Spleen (tissue), 13 donors: ENCODE measurements at places on chromosomes 12 and 14. TPM values are rescaled to one million over a fixed set of nuclear protein-coding genes. Genes with fewer than 3 reads are reported as not detected.

DNA sequence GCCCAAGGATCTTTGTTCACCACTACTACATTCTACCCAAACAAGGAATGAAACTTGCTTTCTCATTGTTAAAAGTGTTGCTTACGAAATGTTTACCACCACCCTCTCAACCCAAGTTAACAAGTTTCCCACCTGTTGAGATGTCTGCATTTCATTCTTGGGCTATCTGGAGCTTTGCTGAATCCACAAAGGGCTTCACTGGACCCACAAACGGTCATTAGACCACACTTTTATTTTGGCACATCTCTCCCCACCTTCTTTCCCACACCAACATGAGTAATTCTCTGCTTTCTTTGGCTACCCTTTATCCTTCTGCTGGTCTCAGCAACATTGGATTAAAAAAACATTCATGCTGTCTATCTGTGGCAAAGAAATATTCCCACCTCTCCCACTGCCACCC is 78.0 kb downstream of the TMEM260 start:
- H3K4me1 ChIP-seq = no peaks in the 10 kb centered on the region
- H3K27me3 ChIP-seq = no peaks in the 10 kb centered on the region
- H3K4me3 ChIP-seq = no peak overlapping the region
- H3K36me3 ChIP-seq = no peaks in the 10 kb centered on the region

- DNase-seq = no peak
- no peaks in the 10 kb centered on the region for H3K27me3 ChIP-seq
- no peak overlapping the region for H3K27ac ChIP-seq
These were observed 67.3 kb downstream of the ZNF664 start for GRCh38 chr12:124040291-124040690.

GRCh38 chr14:74905595-74906142 is 17.4 kb downstream of the RPS6KL1 start:
- H3K27me3 ChIP-seq = no peaks in the 10 kb centered on the region
- no peak overlapping the region for H3K4me3 ChIP-seq
- H3K27ac ChIP-seq = peak overlapping the region; percentile 9
- peaks cover 62% of the 10 kb centered on the region for H3K36me3 ChIP-seq

DNA sequence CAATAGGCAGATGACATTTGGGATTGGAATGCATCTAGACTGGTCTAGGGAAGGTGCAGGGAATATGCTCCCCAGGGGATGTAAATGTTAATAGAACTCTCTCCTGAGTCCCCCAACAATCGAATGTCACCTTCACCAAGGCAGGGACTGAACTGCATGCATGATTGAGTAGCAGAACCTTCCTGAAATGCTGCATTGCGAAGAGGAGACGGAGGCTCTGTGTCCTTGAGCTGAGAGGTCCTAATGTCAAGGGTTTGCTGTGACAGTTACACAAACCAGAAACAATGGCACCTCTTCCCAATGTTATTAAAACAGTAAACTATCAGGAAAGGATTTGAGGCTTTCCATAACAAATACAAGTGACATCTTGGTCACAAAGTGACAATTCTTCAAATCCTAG is 117.5 kb upstream of the SFSWAP start:
- peaks cover 7% of the 10 kb centered on the region for H3K4me1 ChIP-seq
- H3K4me3 ChIP-seq = no peak overlapping the region
- no peak overlapping the region for H3K27ac ChIP-seq
- no peaks in the 10 kb centered on the region for H3K27me3 ChIP-seq

- H3K27ac ChIP-seq = no peak overlapping the region
- H3K36me3 ChIP-seq = no peaks in the 10 kb centered on the region
- H3K4me3 ChIP-seq = no peak overlapping the region
These were observed 161.7 kb downstream of the BTG1 start for GRCh38 chr12:91983935-91984334.

GRCh38 chr14:57403521-57403864 is 13.1 kb downstream of the NAA30 start:
- no peaks in the 10 kb centered on the region for H3K27me3 ChIP-seq
- peaks cover 77% of the 10 kb centered on the region for H3K36me3 ChIP-seq
- no peak for DNase-seq
- H3K27ac ChIP-seq = peak overlapping the region; percentile 21

DNA sequence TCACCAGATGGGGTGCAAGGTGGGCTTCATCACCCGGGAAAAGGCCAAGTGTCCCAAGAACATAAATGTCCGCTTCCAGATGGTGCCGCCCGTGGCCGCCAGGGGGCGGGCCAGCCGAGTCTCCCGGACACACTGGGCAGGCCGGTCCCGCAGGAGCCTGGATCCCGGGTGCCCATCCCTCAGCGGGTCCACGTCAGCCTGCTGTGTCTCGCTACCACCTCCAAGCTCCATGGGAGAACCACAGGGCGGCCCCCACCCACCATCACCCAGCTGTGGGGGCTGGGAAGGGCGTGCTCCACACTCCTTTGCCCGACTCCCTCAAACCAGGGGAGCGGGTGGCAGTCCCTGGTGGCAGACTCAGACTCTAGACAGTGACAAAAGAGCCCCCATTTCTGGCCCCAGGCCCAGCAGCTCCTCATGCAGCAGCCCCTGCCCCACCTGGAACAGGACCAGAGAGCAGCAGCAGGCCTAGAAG is 22.0 kb upstream of the NUDT14 start:
- H3K4me3 ChIP-seq = no peak overlapping the region
- H3K36me3 ChIP-seq = no peaks in the 10 kb centered on the region
- no peak overlapping the region for H3K27ac ChIP-seq
- H3K27me3 ChIP-seq = peaks cover 55% of the 10 kb centered on the region
- peak; percentile 91 for DNase-seq

DNA sequence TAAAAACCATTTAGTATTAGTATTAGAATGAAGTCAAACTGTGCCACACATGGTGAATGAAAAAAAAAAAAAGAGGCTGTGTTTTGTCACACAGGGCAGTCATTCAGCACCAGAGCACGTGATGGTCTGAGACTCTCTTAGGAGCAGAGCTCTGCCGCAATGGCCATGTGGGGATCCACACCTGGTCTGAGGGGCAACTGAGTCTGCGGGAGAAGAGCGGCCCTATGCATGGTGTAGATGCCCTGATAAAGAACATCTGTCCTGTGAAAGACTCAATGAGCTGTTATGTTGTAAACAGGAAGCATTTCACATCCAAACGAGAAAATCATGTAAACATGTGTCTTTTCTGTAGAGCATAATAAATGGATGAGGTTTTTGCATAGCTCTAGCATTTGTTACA is 12.2 kb upstream of the BDKRB1 start:
- no peaks in the 10 kb centered on the region for H3K27me3 ChIP-seq
- H3K36me3 ChIP-seq = no peaks in the 10 kb centered on the region
- no peak overlapping the region for H3K4me3 ChIP-seq
- H3K4me1 ChIP-seq = no peaks in the 10 kb centered on the region

GRCh38 chr12:129372876-129373275 is 519.6 kb downstream of the GLT1D1 start:
- DNase-seq = no peak
- H3K36me3 ChIP-seq = no peaks in the 10 kb centered on the region
- no peaks in the 10 kb centered on the region for H3K27me3 ChIP-seq
- no peak overlapping the region for H3K27ac ChIP-seq
- no peak overlapping the region for H3K4me3 ChIP-seq

- DNase-seq = no peak
- no peaks in the 10 kb centered on the region for H3K4me1 ChIP-seq
- H3K36me3 ChIP-seq = no peaks in the 10 kb centered on the region
- H3K4me3 ChIP-seq = no peak overlapping the region
These were observed 116.6 kb upstream of the FAR2 start for GRCh38 chr12:29032446-29032845.

DNA sequence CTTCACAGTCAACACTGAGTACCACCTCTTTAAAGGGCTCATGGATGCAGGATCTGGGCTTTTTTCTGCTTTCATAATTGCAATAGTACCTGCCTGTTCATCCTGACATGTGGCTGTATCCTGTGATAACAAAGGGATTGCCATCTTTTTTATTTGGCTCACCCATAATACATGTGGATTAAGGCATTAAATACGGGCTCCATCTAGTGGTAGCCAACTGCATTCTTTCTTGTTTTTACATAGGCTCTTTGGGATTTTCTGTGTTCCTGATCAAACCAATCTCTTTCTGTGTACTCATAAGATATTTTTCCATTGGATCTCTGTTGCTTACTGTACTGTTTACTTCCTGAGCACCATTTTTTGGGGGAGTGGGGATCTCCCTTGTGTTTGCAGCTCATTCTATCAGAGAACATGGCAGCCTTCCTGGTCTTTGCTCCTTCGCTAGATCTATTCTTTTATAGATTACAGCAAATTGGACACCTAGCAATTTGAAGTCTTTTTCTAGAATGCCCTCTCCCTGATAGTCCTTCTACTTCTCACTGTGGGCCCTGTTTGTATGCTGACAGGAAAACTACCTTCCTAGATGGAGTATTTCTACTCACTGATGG is 723.4 kb upstream of the MDGA2 start:
- no peak overlapping the region for H3K27ac ChIP-seq
- no peaks in the 10 kb centered on the region for H3K36me3 ChIP-seq
- H3K4me1 ChIP-seq = no peaks in the 10 kb centered on the region
- no peaks in the 10 kb centered on the region for H3K27me3 ChIP-seq

GRCh38 chr12:1552911-1553491 is 41.4 kb downstream of the FBXL14 start:
- DNase-seq = no peak
- H3K4me1 ChIP-seq = no peaks in the 10 kb centered on the region
- no peak overlapping the region for H3K4me3 ChIP-seq
- no peak overlapping the region for H3K27ac ChIP-seq

- H3K36me3 ChIP-seq = no peaks in the 10 kb centered on the region
- no peak overlapping the region for H3K4me3 ChIP-seq
- H3K27me3 ChIP-seq = no peaks in the 10 kb centered on the region
- no peaks in the 10 kb centered on the region for H3K4me1 ChIP-seq
These were observed 143.6 kb downstream of the PAWR start for GRCh38 chr12:79547044-79547734.

DNA sequence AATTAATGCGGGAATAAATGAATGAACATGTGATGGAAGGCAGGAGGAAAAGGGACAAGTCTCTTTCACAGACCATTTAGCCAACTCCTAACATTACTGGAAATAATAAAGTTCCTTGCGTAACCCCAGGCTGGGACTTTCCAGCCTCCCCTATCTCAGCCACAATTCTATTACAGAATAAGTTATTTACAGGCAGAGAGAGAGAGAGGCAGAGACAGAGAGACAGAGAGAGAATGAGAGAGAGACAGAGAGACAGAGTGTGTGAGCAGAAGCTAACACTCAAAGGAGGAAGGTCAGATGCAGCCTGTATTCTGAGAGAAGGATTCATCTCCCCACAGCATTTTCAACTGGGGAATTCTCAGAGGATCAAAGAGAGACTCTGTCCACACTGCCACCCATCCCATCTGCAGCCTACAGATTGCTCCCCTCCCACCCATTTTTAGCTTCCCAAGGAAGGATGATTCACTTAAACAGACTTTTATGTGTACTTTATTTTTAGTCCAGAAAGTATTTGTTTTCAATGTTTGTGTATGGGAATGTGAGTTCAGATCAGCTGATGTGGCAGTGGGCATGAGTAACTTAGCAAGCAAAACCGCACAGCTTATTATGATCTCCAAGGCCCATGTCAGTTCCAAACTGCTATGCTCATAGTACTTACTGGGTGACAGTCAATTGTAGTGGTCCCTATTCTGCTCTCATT is 165.7 kb downstream of the CAND1 start:
- H3K36me3 ChIP-seq = no peaks in the 10 kb centered on the region
- no peak for DNase-seq
- H3K4me1 ChIP-seq = peaks cover 18% of the 10 kb centered on the region
- H3K27ac ChIP-seq = peak overlapping the region; percentile 37
- no peaks in the 10 kb centered on the region for H3K27me3 ChIP-seq

- H3K36me3 ChIP-seq = no peaks in the 10 kb centered on the region
- H3K27me3 ChIP-seq = no peaks in the 10 kb centered on the region
- H3K27ac ChIP-seq = no peak overlapping the region
- no peak overlapping the region for H3K4me3 ChIP-seq
- no peaks in the 10 kb centered on the region for H3K4me1 ChIP-seq
These were observed 21.0 kb downstream of the CFL2 start for GRCh38 chr14:34693228-34693939.

DNA sequence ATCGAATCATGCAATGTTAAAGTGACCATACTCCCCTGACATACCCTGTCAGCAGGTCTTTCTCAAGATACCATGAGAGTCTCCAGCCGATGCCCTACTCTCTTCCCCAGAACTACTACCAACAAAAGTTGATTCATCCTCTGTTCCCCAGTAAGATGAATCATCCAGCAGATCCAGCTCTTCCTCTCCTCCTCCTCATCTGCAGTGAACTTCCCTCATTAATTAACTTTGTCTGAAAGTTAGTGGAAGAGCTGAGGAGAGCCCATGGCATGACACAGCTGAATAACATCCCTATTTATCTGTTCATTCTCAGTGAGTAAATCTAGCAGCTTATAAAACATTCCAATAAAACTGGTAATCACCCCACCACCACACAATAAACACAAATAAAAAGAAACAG is 213.4 kb downstream of the EGLN3 start:
- H3K36me3 ChIP-seq = no peaks in the 10 kb centered on the region
- H3K27me3 ChIP-seq = no peaks in the 10 kb centered on the region
- DNase-seq = no peak
- no peak overlapping the region for H3K4me3 ChIP-seq
- no peaks in the 10 kb centered on the region for H3K4me1 ChIP-seq

GRCh38 chr14:75467763-75468162 is 39.9 kb downstream of the JDP2 start:
- H3K27ac ChIP-seq = peak overlapping the region; percentile 4
- no peaks in the 10 kb centered on the region for H3K27me3 ChIP-seq
- H3K4me1 ChIP-seq = peaks cover 39% of the 10 kb centered on the region
- no peak overlapping the region for H3K4me3 ChIP-seq

DNA sequence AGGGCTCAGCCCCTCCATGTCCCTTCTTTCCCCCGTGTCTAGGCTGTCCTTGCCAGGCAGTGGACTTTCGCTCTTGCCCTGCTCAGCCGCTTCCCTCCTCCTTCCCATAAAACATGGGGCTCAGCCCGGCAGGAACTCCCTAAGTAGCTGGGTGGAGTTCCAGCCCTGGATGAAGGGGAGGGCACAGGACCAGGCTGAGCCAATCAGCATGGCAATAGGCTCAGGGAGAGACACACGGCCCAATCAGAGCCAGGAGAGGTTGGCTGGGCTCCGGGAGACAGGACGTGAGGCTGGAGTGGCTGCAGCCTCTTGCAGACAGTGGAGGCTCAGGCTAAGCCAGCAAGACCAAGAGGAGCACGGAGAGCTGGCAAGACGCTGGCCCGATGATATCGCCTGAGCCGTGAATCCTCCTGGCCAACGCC is 54.3 kb downstream of the GALNT9 start:
- H3K36me3 ChIP-seq = no peaks in the 10 kb centered on the region
- no peak overlapping the region for H3K27ac ChIP-seq
- H3K27me3 ChIP-seq = peaks cover 48% of the 10 kb centered on the region
- DNase-seq = no peak
- peaks cover 34% of the 10 kb centered on the region for H3K4me1 ChIP-seq

GRCh38 chr12:98719515-98720504 is 74.7 kb downstream of the APAF1 start:
- no peak for DNase-seq
- H3K4me3 ChIP-seq = no peak overlapping the region
- H3K4me1 ChIP-seq = no peaks in the 10 kb centered on the region
- H3K27me3 ChIP-seq = no peaks in the 10 kb centered on the region

TAS2R50 gene
- 3.0 TPM for total RNA-seq

RNASE7 gene
- total RNA-seq = not detected
